Activated CD8-positive, alpha-beta T cell treated with anti-CD3 and anti-CD28 coated beads, Interleukin-2, amount 10 ng/mL, durations not matched to agents 7 days and 5 days (primary cell): ENCODE measurements at places on chromosomes 6 and 20. TPM values are rescaled to one million over a fixed set of nuclear protein-coding genes. Genes with fewer than 3 reads are reported as not detected.

EPHA7 gene
- total RNA-seq = not detected

KCNK15 gene
- not detected for total RNA-seq

KCNS1 gene
- 0.05 TPM for total RNA-seq

ATP9A gene
- total RNA-seq = not detected

EFCAB8 gene
- total RNA-seq = 1.5 TPM

PTPN1 gene
- 62.5 TPM for total RNA-seq

OPRM1 gene
- total RNA-seq = not detected

SSTR4 gene
- total RNA-seq = not detected

GSTA1 gene
- not detected for total RNA-seq

RIPOR3 gene
- total RNA-seq = not detected

LGSN gene
- not detected for total RNA-seq

EYS gene
- total RNA-seq = not detected

CLIC5 gene
- 2.2 TPM for total RNA-seq

RALGAPB gene
- 29.6 TPM for total RNA-seq

FAM110A gene
- total RNA-seq = 36.3 TPM

SLC22A2 gene
- total RNA-seq = not detected

KIF13A gene
- not detected for total RNA-seq

FLRT3 gene
- total RNA-seq = not detected

FGD2 gene
- 12.1 TPM for total RNA-seq

POU3F2 gene
- not detected for total RNA-seq

BPIFB4 gene
- total RNA-seq = not detected

EEF1A2 gene
- not detected for total RNA-seq

ETV7 gene
- 4.6 TPM for total RNA-seq

SLC22A3 gene
- not detected for total RNA-seq

MICB gene
- 49.0 TPM for total RNA-seq

TINAG gene
- total RNA-seq = not detected

ANKRD66 gene
- not detected for total RNA-seq

FAXC gene
- total RNA-seq = not detected

IGF2R gene
- 57.4 TPM for total RNA-seq
